ENCODE measurements at places on chromosomes 11 and 22.

- no peak for DNase-seq
Measured at GRCh38 chr11:8642196-8642841, 40.1 kb downstream of the TRIM66 start.

- DNase-seq = no peak
Measured at GRCh38 chr11:35046681-35047080, 92.3 kb upstream of the CD44 start.

GRCh38 chr11:80362563-80363340 lies 921.9 kb upstream of the TENM4 start:
- DNase-seq = no peak

DNA sequence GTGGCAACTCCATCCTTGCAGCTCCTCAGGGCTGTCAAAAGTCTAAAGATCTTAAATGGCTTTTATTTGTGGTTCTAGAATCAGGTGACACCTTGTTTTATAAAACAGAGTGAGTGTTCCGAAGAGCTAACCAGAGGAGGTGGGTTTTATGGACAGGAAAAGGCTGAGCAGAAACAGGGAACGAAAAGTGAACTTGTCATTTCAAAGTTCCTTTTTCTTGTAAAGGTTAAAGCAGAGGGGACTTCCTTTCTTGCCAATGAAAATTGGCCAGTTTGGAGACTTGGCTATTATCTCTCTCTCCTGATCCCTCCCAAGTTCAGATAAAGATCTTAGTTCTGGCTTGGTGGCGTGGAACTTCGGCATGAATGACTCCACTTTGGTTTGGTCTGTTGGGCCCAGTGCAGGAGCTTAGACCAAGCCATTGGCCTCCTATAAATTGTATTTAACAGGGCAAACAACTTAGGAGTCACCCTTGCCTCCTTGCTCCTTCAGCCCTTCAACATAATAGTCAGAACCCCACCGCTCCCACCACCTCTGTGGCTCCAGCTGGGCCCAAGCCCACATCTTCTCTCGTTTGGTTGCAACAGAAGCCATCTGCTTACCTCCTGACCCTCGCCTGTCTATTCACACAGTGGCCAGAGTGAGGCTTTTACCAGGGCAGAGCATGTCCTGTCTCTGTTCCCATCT lies 102.4 kb upstream of the THY1 start:
- DNase-seq = no peak

GRCh38 chr11:111573821-111574249 lies 28.4 kb upstream of the SIK2 start:
- no peak for DNase-seq

GRCh38 chr22:27639248-27640086 lies 162.1 kb downstream of the MN1 start:
- DNase-seq = no peak

DNA sequence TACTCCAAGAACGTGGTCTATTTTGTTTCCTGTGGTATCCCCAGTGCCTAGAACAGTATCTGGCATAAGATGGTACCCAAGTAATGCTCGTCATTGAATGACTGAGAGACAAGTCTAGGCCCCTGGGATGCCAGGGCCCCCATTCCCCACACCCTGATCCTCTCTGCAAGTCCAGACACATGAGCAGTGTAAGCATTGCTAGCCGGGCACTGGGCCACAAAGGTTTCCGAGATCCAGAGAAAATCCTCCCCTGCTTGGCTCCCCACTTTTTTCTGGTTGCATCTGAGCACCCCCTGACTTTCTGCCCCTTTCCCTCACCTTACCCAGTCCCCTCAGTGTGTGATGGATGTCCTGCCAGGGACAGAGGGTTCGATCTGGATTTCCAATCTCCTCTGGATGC lies 160.1 kb upstream of the NECTIN1 start:
- DNase-seq = no peak

GRCh38 chr11:86919557-86920210 lies 35.5 kb downstream of the FZD4 start:
- DNase-seq = no peak

- no peak for DNase-seq
Measured at GRCh38 chr11:665704-666281, 28.7 kb downstream of the DRD4 start.

GRCh38 chr11:125519860-125520834 lies 24.1 kb upstream of the FEZ1 start:
- DNase-seq = no peak

GRCh38 chr11:64786308-64786707 lies 8.0 kb upstream of the SF1 start:
- no peak for DNase-seq

DNA sequence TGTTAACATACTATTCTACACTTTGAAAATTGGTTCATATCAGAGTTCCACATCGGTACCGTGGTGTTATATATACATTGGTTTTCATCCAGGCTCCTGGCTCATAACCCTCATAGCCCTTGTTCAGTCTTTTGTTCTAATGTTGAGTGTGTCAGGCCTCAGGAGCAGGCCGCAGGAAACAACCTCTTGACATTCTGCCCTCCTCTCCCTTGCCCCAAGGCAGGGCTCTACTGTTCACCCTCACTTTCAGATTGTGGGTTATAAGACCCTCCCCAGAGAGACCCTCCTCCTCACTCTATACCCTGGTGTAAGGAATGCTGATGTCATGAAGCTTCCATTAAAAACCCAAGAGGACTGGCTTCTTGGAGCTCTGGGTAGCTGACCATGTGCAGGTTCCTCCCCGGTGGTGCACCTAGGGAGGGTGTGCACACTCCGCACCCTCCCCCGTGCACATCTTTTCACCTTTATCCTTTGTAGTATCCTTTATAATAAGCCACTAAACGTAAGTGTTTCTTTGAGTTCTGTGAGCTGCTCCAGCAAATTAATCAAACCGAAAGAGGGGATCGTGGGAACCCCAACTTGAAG lies 12.1 kb downstream of the SSH3 start:
- DNase-seq = no peak

DNA sequence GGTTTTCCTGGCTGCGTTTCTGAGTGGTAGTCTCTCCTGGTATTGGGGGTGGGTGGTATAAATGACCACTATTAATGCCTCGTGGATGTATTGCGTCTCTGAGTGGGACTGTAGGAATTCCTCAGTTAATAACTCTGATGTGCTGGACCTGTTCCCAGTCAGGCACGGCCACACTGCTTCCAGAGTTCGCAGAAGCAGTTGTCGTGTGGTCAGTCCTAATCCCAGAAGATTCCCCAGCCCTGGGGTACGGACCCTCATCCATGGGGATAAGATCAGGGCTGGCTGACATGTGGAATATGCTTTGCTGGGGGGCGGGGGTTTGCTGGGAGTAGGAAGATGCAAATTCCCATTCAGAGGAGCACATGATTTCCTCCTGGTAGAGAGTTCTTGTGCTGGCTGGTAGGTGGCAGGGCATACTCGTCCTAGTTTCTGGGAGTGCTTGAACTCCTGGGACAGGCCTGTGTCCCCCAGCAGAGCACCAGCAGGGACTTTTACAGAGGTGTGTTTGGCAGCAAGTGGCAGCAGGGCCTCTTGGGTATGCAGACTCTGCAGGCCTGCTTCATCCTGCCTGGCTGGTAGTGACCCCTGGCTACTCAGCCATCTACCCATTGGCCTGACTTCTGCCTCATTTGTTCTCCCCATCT lies 157.4 kb downstream of the NAV2 start:
- no peak for DNase-seq

DNA sequence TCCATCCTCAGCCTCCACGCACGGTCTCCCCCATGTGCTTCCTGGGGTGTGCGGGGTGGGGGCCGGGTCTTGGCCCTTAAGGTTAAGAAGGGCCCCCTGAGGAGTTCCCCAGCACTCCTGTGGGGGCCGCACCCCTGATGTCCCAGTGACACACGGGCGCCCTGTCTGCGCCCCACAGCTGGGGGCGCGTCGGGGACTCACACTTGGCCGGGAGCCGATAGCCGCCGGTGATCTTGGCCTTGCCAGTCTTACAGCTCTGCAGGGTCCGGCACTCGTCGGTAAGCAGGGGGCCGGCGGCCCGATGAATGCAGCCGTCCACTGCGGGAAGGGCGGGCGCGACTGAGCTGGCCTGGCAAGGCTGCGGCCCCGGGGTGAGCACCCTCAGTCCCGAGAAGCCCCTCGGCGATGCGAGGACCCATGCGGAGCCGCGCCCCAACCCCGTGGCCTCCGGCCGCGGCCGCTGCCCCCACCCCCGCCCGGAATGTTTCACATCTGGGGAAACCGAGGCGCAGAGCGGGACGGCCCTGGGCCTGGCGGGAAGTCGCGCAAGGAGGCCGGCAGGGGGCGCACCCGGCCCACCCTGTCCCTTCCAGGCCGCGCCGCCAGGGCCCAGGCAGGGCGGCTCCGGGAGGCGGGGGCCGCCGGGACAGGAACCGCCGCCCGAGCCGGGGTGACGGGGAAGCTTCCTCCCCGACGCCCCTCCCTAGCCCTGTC lies 13.9 kb downstream of the OTUB1 start:
- peak; percentile 73 for DNase-seq

DNA sequence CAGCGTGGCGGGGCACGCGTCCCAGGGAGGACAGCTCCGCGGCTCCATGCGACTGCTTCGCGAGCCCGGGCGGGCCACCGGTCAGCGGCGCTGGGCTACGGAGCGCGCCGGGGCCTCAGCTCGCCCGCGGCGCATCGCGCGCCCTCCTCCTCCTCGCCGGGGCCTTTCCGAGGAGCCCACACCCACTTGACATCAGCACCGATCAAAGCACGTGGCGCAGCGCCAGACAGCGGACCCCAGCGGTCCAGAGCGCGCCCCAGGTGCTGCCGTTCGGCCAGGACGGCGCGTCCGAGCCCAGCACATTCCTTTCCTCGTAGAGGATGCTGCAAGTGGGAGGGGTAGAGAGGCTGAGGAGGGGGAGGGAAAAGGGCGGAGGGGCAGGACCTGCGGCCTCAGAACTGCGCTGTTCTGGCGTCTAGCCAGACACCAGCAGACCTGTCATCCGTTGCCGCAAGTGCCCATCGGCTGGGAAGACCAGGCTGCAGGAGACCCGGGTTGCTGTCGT lies 88.6 kb downstream of the PLEKHA7 start:
- no peak for DNase-seq

- no peak for DNase-seq
Measured at GRCh38 chr11:44563711-44564110, 1.8 kb upstream of the CD82 start.

DNA sequence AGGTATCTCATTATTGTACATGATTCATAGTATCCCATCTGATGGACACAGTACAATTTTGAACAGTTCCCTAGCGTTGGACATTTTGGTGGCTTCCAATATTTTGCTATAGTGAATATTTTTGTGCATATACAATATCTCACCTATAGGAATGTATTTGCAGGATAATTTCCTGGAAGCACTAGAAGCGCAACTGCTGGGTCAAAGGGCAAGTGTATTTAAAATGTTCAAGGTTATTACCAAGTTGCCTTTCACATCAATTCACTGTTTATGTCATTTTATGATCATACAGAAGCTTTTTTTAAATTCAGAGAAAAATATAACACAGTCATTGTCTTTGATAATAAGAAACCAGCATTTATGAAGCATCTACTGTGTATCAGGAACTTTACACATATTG lies 19.1 kb upstream of the RPS3 start:
- no peak for DNase-seq

- no peak for DNase-seq
Measured at GRCh38 chr11:77340501-77340900, 39.0 kb upstream of the GDPD4 start.

- DNase-seq = no peak
Measured at GRCh38 chr11:4994551-4994950, at the start of gene OR51L1. Gene OR51L1 (plus strand): TSS chr11:4994851. CDS start chr11:4998983, 4,132 bp downstream.

DNA sequence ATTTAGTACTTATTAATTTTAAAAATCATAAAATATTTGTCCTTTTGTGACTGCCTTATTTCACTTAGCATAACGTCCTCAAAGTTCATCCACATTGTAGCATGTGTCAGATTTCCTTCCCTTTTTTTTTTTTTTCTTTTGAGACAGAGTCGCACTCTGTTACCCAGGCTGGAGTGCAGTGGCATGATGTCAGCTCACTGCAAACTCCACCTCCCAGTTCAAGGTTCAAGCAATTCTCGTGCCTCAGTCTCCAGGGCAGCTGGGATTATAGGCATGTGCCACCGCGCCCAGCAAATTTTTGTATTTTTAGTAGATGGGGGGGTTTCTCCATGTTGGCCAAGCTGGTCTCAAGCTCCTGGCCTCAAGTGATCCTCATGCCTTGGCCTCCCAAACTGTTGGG lies 10.6 kb downstream of the RAB6A start:
- DNase-seq = no peak

GRCh38 chr22:24400034-24400725 lies 27.2 kb upstream of the ADORA2A start:
- DNase-seq = no peak

DNA sequence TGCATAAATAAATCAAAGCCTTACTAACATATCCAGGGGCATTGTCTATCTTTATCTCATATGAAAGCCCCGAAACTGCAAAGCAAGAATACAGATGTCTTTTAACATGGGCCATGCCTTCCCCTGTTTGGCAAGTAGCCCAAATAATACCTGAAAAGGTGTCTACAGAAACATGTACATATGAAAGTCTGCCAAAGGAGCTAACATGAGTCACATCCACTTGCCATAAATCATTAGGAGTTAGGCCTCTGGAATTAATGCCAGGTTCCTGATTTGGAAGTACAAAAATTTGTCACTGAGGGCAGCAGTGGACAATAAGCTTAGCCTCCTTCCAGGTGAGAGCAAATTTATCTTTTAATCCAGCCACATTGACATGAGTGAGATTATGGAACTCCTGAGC lies 85.5 kb upstream of the PGR start:
- no peak for DNase-seq

GRCh38 chr22:40746428-40747220 lies 67.3 kb downstream of the MCHR1 start:
- DNase-seq = no peak

GRCh38 chr11:111465400-111465799 lies 46.8 kb downstream of the BTG4 start:
- no peak for DNase-seq

DNA sequence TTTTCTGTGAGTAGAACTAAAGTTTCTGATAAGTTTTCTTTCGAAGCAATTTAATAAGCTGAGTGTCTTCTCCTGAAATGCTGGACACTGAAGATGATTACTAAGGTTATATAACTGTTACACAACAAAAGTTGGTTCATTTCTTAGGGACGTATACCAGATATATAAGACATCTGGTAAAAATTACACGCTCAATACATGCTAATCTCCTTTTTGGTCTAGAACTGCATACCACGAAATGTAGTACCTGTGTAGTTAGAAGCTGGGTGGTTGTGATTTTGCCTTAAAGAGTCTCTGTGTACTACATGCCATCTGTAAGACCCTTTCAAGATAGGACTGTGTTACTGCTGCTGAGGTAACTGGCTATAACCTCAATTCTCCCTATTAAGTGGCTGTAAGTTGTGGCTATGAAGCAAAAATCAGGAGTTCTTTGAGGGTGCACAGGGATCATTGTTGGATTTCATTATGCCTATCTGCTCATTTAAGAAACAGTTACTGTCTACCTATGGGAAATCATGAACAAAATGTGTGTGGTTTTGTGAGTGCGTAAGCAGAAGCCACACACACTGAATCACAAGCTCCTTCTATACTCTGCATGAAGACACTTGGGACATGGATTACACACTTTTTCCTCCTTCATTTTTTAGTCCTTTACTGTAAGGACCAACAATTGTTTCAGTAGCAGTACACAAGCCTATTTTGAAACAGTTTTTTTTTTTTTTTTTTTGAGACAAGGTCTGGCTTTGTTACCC lies 195.9 kb downstream of the SWAP70 start:
- DNase-seq = no peak

Data from activated CD8-positive, alpha-beta memory T cell treated with anti-CD3 and anti-CD28 coated beads, Interleukin-2, amount 50 U/mL, for 4 hours (primary cell).